IMR-90 (cell line): ENCODE measurements at places on chromosomes 4 and X.
A peak's percentile ranks its signal among the peaks of the same experiment; 100 is the strongest.

DNA sequence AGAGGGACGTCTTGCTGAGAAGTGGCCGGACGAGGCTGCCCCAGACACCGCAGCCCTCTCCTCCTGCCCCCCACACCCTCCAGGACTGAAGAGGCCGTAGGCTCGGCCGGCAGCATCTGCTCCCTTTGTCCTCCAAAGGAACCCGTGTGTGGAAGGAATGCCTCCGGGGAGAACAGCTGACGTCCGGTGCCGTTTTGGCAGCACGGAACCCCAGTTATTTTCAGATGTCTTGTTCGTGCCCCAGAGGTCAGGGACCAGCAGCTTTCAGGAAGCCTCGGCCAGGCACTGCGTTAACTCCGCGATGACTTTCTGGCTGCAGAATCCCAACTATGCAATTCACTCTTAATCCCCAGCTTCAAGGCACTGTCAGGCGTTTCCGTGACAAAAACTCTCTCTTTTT is 10.9 kb upstream of the PPP2R3B start:
- DNase-seq, result peak; percentile 46

DNA sequence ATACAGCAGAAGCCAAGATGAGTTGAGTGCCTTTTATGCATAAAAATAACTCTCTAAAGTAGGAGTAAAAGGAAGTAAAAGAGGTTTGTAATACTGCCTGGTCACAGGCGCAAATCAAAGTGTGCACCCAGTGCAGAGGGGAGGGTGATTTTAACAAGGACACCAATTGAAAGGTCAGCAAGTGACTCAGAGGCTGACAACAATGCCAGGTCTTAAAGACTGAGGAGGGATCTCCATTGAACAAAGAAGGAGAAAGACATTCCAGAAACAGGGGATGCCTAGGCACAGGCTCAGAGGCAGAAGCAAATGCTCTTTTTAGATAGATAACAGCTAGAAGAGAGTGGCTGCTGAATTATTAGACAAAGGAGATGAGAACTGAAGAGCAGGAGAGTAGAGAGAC is 297.4 kb upstream of the VCX start:
- DNase-seq, result no peak

DNA sequence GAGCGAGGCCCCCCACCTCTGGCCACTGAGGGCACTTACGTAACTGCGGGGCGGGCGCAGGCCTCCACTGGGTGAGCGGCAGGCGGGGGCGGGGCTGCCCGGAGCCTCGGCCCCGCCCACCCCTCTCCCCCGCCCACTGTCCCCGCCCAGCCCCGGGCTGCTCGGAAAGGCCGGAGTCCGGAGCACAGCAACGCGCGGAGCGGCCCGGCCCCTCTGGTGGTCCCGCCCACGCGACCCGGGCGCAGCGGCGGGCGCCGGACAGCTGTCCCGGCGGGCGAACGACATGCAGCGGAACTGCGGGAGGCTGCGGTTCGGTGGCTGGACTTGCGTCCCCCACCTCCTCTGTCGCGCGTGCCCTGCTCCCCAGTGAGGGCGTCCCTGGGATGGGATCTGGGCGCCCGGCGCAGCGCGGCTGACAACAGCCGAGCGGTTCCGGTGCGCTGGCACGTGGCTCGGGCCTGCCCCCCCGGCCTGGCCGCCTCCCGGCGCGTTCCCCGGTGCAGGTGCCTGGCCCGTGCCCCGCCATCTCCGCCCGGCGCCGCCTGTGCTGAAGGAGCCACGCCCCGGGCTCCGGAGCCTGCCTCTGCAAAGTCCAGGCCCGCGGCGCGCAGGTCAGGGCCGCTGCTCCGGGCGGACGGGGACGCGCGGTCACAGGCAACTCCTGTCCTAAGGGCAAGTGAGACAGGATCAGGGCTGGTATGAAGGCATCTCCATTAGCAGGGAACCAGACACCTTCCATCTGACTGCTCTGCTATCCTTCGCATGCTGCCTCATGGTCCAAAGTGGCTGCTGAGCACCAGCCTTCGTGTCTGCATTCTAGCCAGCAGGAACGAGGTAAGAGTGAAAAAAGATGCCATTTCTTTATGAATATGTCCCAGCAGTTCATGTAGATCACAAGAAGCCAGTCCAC is 21.8 kb upstream of the JAKMIP1 start:
- DNase-seq, result no peak

- DNase-seq, result no peak
Measured at GRCh38 chr4:187059021-187059420, 335.4 kb upstream of the FAT1 start.

GRCh38 chr4:59968796-59969195 is 1231.3 kb upstream of the ADGRL3 start:
- no peak for DNase-seq

- no peak for DNase-seq
Measured at GRCh38 chr4:183354219-183354618, 32.0 kb upstream of the CLDN24 start.

DNA sequence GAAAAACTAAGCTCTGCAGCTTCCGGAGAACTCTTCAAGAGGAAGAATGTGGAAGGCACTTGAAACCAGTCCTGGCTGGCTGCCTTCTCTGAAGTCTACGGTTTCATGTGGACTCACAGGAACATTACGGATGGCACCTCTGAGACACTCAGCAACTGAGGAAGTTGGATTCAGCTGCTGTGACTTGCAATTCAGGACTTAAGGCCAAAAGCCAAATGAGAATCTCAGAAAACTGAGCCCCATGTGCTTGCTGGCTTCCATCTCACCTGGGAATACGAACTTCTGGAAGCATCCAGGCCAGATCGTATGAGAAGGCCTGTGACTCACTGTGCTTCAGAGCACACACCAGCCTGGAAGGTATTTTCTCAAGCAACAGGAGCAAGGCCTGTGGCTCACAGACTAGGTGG is 107.8 kb upstream of the GPC4 start:
- DNase-seq, result no peak

GRCh38 chr4:24394041-24394440 is 190.3 kb downstream of the DHX15 start:
- DNase-seq, result peak; percentile 86

DNA sequence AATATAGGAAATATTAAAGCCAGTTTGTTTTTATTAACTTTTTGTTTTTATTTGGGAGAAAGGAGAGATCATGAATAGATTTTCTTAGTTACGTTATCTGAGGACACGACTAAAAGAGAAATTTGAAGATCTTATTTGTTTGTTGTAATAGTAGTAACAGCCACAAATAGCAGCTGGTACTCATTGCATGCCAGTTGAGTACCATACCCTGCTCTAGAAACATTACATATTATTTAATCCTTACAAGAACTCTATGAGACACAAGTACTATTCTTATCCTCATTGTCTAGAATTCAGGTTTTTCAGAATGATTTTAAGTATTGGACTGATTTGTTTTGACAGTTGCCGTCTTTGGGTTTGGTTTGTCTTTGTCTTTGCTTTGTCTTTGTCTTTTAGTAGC is 31.8 kb downstream of the USP53 start:
- no peak for DNase-seq

GRCh38 chrX:127568691-127569090 is 483.5 kb downstream of the ACTRT1 start:
- no peak for DNase-seq

DNA sequence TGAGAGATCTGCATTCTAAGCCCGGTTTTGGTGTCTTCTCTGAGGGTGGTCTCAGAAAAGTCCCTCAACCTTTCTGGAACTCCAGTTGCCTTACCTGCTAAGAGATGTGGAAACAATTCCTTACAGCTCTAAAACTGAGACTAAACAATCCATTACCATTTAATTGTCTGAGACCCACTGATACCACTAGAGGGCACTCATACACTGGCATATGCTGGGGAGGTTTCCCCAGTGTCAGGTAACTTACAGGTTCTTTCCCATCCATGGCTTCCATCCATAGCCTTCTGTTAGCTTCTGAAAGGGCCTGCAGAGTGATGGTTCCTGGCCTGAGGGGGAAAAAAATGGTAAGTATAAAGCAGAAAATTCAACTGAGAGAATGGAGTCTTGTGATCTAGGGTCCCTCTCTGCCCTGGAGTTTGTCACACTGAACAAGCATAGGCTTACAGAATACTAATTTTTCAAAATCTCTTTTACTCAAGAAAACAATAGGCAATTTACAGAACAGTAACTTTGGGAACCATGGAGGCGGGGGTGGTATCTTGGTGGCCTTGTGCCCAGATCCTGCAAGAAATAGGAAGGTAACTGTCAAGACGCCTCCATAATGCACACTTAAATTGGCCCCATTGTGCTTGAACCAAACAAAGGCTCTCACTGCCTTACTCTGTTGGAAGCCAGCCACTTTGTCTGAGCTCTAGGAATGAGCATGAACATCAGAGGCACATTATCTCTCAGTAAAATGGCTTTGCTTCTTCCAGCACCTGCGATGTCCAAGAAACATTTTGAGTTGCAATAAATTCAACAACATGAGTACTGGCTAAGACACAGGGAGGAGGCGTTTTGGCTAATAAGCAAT is 236.1 kb downstream of the OPHN1 start:
- DNase-seq, result peak; percentile 57

DNA sequence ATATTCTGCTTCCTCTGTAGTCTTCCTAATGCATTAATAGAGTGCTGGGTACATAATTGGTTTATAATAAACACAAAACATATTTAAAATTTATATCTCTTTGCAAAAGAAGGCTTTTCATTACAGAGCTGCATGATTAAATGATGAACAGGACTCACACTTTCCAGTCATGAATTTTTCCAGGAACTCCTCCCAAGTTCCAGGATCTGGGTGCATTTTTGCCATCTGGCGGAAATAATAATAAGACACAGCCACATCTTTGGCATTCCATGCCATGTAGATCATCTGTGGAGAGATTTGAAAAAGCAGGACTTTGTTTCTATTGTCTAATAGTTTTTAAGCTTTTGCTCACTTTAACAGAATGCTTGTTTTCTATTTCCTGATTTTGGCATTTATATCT is 40.2 kb upstream of the SULT1B1 start:
- DNase-seq, result no peak

DNA sequence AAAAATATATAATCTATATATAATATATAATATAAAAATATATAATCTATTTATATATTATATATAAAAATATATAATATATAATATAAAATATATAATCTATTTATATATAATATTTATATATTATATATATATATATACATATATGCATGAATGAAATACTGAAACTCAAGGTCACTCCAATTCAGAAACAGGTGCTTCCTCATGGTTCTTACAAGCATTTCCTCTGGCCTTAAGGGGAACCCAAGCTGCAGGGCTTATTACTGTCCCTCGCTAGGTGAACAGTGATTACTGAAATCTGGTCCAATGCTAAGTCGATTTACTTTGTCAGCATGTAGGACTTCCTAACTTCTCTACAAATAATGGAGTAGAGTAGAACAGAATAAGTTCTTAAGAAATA is 174.3 kb downstream of the GPM6A start:
- DNase-seq, result no peak

DNA sequence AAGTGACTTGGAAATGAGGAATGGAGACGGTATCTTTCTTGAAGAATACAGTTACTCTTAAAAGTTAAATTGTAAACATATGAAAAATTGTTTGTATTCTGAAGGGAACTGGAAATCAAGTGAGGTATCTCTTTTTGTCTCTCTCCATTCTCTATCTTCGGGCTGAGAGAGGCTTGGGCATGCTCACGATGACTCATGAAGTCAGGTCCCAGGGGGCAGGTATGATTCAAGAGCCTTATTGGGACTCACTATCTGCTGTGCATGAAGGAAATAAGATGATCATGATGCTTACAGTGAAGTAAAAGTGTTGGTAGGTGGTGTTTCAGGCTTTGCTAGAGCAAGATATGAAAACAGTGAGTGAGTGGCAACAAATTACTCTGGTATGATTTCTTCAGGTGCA is 200.4 kb upstream of the PITX2 start:
- DNase-seq, result peak; percentile 60

DNA sequence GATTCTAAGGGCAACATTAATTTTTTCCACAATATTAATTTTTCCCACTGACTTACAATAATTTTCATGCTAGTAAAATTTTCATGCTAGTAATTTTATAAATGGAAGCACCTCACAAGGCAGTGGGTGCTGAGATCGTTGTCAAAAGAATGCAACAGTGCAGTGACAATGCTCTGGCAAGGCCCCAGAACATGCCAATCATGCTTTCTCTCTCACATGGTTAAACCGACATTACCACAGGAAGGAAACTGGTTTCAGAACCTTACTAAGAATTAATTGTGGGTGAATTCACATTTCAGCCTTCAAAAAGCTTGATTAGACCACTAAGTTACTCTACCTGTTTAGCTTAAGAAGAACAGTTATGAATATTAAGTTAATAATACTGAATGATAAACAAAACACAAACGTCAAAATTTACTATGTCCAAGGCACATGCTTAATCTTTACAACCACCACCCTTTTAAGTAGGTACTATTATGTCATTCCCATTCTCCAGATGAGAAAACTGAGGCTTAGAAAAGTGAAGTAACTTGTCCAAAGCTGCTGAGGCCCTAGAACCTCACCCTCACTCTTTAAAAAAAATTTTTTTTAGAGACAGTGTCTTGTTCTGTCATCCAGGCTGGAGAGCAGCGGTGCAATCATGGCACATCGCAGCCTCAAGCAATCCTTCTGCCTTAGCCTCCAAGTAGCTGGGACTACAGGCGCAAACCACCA is 10.0 kb upstream of the OPHN1 start:
- peak; percentile 15 for DNase-seq

- DNase-seq, result no peak
Measured at GRCh38 chr4:24655971-24656370, 71.6 kb upstream of the DHX15 start.

DNA sequence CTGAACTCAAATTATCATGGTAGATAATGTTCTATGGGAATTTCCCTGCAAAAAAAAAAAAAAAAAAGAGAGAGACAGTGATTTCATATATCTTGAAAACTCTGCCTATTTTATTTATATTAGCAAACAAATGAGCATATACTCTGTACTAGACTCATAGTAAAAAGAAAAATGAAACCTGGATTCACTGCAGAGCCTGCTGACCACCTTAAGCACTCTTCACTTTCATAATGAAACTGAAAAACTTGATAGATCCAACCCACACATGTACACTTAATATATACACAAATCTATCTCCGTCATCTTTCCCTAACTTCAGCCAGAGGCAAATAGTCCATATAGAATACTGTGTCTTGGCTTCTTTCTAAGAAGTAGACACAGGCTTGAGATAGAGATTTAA is 226.1 kb upstream of the KCNIP4 start:
- no peak for DNase-seq

DNA sequence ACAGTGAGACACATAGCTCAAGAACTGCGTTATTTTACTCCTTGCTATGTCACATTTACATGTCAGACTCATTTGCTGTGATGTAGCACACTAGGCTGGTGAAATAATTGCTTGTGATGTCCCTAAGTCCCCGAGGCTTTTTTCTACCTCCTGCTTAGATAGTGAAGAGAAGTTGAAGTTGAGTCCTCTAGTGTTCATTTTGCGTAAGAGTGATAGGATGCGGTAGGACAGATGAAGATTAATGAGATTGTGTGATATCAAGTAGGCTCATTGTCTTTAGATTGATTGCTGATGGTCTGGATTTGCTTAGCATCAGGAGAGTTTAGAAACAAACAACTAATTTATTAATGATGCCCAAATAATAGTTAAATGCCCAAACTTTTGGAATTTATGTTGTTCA is 173.6 kb upstream of the NUDT6 start:
- no peak for DNase-seq

GRCh38 chr4:3462790-3463415 is at the start of gene DOK7:
Gene DOK7, plus strand, starts transcription at chr4:3463306. Its CDS starts 70 bp downstream, at chr4:3463376.
- DNase-seq, result no peak

- peak; percentile 65 for DNase-seq
Measured at GRCh38 chr4:185782523-185782922, 29.5 kb downstream of the SORBS2 start.

- DNase-seq, result no peak
Measured at GRCh38 chr4:2799224-2799911, 6.5 kb downstream of the SH3BP2 start.
